IPS-NIHi11 (cell line): ENCODE measurements at places on chromosomes 7 and 10.

GRCh38 chr10:7488418-7488829 lies 77.6 kb upstream of the SFMBT2 start:
- DNase-seq = no peak

- DNase-seq = no peak
These were observed 701.2 kb upstream of the SORCS1 start for GRCh38 chr10:107865691-107866090.

DNA sequence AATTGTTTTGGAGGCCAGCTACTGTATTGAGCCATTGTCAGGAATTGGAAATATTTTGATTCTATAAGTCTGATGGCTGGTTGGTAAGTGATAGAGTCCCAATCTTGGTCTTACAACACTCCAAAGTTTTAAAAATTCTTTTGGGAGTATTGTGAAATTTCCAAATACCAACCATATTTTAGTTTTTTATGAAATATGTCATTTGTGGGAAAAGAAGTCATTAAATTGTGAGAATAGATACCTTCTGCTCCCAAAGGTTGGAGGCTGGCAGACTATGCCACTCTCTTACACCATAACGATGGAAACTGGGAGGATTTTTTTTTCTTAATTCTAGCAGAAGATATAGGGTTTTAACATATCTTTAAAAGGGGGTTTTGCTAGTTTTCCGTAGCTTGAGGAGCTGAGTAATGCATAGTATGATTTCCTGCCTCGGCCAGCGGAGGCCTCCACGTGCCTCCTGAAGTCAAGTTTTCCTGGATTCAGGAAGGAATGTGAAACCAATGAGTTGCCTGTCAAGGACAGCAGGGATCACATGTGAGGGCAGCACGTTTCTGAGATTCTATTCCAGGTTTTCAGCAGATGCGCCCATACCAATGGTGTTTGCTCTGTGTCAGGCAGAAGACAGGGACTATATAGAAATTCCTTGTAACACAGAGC lies 92.2 kb upstream of the LAMB4 start:
- peak; percentile 18 for DNase-seq

DNA sequence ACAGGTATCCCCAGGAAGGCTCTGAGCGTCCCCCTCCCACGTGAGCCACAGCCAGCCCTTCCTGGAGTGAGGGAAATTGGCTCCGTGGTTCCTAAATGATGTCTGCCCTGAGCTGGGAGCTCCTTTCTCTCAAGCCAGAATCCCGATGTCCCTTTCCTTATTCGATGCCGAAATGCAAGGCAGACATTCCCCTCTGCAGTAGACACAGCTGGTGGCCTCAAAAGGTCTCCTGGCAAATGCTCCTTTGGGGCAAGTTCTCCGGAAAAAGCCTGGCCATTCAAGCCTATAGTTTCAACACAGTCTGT lies 98.9 kb downstream of the HIP1 start:
- no peak for DNase-seq

DNA sequence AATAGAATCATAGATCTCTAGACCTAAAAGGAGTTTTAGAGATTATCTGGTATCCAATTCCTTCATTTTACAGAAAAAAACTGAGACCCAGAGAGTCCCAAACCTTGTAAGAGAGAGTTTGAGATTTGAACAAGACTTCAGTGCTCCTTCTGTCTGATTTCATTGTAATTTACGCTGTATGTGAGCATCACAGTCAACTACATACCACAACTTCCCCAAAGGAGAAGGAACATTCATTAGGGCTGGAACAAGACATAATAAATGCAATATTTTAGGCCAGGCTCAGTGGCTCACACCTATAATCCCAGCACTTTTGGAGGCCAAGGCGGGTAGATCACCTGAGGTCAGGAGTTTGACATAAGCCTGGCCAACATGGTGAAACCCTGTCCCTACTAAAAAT lies 17.3 kb upstream of the PRKAR2B start:
- DNase-seq = no peak

DNA sequence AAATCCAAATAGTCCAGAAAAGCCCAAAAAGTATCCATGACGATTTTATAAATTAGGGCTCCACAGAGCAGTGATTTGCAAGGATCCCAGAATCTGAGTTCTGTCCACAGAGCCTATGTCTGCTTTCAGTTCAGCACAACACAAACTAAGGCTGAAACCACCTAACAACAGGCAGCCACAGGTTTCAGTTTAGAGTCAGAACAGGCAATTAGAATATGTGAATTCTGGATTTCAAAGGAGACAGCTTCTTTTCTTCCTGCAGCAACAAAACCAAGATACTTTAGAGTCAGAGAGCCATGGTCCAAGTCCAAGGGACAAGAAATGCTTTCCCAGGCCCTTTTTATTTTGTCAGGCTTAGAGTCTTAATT lies 23.6 kb downstream of the IFIT3 start:
- no peak for DNase-seq

DNA sequence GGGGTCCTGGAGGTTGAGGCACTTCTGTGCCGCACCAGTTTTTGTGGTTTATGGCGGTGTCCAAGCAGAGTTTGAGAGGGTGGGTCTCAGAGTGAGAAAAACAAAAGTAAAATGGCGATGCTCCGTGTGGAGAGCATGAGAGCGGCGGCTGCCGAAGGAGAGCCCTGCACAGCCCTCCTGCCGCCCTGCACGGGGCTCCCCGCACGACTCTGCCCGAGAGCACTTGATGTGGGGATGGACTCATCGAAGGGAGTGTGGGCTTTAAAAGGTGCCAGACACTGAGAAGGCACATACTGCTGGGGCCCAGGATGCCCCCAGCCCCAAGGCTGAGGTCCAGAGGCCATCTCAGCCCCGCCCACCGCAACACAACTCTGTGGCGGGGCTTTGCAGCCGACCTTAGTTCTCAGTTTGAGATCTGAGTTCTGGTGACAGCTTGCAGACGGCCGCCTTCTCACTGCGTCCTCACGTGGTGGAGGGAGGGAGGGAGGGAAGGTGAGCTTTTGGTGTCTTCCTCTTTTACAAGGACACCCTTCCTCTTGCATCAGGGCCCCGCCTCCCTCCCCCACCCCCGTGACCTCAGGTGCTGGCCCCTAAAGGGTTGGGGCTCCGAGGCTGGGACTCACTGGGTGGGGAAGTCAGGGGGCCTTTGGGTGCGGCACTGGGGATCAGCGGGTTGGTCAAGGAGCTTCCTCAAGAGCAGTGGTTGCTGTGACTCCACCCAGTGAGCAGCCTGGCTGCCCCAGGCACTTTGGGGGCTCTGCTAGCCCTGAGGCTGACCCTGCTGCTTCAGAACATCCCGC lies 69.1 kb downstream of the NKX6-2 start:
- DNase-seq = no peak

- DNase-seq = no peak
These were observed 1044.9 kb downstream of the TYW1 start for GRCh38 chr7:68041554-68041953.

DNA sequence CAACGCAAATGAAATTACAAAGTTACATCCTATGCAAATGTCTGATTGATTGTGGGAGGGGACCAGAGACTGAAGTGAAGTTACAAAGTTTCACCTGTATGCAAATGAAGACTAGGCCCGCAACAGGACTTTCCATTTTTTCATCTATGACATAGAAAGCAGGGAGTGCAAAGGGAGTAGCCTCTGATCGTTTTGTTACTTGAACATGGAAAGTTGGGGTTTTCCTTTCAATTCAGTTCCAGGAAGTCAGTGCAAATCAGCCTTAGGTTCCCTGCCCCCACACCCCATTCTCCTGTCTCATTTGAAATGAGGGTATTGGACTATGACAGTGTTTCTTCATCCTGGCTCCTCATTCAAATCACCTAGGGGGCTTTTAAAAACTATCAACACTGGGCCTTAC lies 96.9 kb upstream of the HABP2 start:
- DNase-seq = no peak

DNA sequence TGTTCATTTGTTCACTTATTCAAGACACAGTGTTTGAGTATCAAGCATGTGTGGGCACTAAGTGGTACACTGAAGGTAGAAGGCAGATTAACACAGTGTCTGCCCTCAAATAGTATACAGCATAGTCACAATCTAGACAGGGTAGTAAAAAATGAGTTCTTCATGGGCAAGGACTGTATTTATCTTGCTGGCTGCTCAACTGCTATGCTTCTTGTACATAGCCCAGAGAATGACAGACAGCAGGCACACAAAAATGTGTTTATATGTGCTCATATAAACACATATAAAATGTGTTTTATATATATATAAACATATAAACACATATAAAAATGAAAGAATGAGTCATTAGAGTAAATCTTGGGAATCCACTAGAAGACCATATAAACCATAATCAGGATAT lies 43.1 kb downstream of the TFEC start:
- no peak for DNase-seq

GRCh38 chr10:130224228-130224627 lies 88.0 kb downstream of the GLRX3 start:
- DNase-seq = no peak

DNA sequence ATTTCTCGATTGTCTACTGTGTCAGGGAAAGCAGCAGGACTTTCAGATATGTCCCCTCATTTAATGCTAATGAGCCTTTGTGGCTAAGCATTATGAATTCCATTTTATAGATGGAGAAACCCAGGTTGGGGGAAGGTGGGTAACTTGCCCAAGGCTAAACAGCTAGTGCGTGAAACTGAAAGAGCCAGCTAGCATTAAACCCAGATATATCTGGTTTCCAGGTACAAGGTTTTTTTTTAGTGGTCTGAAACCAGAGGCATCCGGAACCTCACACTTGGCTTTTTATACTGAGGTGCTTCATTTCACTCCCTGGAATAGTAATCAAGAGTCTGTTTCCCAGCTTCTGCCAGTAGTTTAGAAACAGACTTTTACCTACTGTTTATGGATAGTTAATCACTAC lies 694.8 kb downstream of the PHTF2 start:
- DNase-seq = no peak

DNA sequence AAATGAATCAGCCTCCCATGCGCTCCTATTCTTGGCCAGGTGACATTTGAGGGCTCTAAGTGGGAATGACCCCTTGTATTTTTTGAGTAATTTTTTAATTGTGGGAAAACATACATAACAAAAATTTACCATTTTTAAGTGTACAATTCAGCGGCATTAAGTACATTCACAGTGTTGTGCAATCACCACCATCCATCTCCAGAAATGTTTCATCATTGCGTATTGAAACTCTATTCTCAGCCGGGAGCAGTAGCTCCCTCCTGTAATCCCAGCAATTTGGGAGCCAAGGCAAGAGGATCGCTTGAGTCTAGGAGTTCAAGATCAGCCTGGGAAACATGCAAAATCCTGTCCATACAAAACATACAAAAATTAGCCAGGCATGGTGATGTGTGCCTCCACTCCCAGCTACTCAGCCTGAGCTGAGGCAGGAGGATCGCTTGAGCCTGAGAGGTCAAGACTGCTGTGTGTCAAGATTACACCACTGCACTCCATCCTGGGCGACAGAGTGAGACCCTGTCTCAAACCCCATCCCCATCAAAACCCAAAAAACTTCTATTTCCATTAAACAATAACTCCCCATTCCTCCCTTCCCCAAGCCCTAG lies 2.5 kb downstream of the ANTXRL start:
- no peak for DNase-seq

GRCh38 chr10:11828682-11829284 lies 5.6 kb downstream of the PROSER2 start:
- no peak for DNase-seq
